ENCODE measurements at places on chromosomes 5 and 9. TPM values are rescaled to one million over a fixed set of nuclear protein-coding genes. Genes with fewer than 3 reads are reported as not detected.

Gene INSL4
- total RNA-seq: not detected

Gene PCDHA6
- 2.1 TPM for total RNA-seq

Gene BHMT
- not detected for total RNA-seq

Gene FBP2
- total RNA-seq: not detected

Gene LURAP1L
- 8.0 TPM for total RNA-seq

Gene PDCD1LG2
- 20.1 TPM for total RNA-seq

Gene SNX2
- total RNA-seq: 82.4 TPM

Gene TPPP
- total RNA-seq: under 0.01 TPM

Gene PCA3
- total RNA-seq: not detected

Gene DNM1
- 119 TPM for total RNA-seq

Gene LCN9
- not detected for total RNA-seq

Gene NR6A1
- 0.97 TPM for total RNA-seq

Gene CENPK
- total RNA-seq: 7.0 TPM

Gene KCNIP1
- total RNA-seq: 0.16 TPM

Gene PIP5KL1
- total RNA-seq: 2.9 TPM

Gene ACTBL2
- not detected for total RNA-seq

Gene TAF11L5
- total RNA-seq: not detected

Gene CMBL
- 6.7 TPM for total RNA-seq

Gene PRR7
- 14.6 TPM for total RNA-seq

Gene IFNA21
- not detected for total RNA-seq

Gene CPLANE1
- 29.4 TPM for total RNA-seq

Gene OTP
- not detected for total RNA-seq

Gene IL6ST
- 430 TPM for total RNA-seq

Gene STK32A
- 6.3 TPM for total RNA-seq

Gene PCDHB13
- total RNA-seq: 1.2 TPM

Gene MEIKIN
- not detected for total RNA-seq

Gene PTGDS
- 16.9 TPM for total RNA-seq

Gene GALNT12
- total RNA-seq: 0.61 TPM

Gene C9orf50
- total RNA-seq: 0.61 TPM

Gene DMGDH
- 2.6 TPM for total RNA-seq

Gene APBA1
- 11.5 TPM for total RNA-seq

Gene RAD23B
- total RNA-seq: 337 TPM

Gene SHOC1
- not detected for total RNA-seq

Gene ANKRD20A1
- total RNA-seq: not detected

Gene ARL14EPL
- 0.32 TPM for total RNA-seq

Gene CHD1
- 39.3 TPM for total RNA-seq

Gene TTC23L
- 0.32 TPM for total RNA-seq

Gene PAX5
- total RNA-seq: not detected

Gene MZB1
- total RNA-seq: not detected

Gene ABCA1
- 62.4 TPM for total RNA-seq

Gene SECISBP2
- 28.5 TPM for total RNA-seq

Gene NMUR2
- total RNA-seq: not detected

Gene PTGES
- 29.9 TPM for total RNA-seq

Gene SPZ1
- total RNA-seq: not detected

Gene KLHL9
- total RNA-seq: 56.6 TPM

Gene KIAA0825
- total RNA-seq: 12.3 TPM

Gene PCDHB9
- 2.2 TPM for total RNA-seq

Gene PCDHGC4
- total RNA-seq: 6.3 TPM

Gene HTR1A
- not detected for total RNA-seq

All from hair follicle dermal papilla cell (primary cell).